ENCODE measurements at places on chromosomes 5 and 9. TPM values are rescaled to one million over a fixed set of nuclear protein-coding genes. Genes with fewer than 3 reads are reported as not detected.
A peak's percentile ranks its signal among the peaks of the same experiment; 100 is the strongest.

DNA sequence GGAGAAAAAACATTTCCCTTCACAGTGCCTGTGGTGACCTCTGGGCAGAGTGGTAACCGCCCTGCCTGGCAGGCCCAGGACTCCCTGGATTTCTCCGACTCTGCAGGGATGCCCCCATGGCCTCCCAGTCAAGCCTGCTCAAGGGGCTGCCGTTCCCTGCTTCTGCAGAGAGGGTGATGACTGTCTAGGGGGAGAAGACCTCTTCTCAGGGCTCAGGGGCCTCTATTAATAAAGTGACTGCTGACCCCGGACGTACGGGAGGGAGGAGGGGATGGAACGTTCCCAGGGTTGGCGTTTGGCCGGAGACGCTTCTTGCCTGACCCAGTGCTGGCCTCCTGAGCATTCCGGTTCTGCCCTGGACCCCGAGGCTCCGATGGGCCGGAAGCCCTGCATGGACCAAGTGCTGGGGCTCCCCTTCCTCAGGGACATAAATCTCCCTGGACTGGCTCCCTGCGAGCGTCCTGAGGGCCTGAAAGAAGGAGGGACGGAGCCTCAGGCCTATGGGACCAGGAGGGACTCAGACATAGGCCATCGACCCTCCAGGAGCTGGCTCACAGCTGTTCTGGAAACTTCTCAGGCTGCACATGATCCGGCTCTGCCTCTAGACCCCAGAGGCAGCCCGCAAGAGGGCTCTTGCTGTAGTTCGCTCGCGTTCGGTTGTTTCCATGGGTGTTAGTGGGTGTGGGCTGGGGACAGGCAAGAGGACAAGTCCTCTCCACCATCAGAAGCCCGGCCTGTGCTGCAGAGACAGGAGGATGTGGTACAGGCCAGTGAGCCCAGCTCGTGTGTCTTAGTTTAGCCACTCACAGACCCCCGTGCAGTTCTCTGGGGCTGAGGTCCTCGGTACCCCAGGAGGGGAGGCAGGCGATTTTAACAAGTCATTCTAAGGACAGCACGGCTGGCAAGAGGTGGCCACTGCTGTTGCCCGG, 8.1 kb upstream of the RNU6ATAC start:
- H3K27ac ChIP-seq = 0 out of 2 replicates have a peak overlapping the region, but pooled peaks have one; percentile 16
- H3K4me3 ChIP-seq = no peak overlapping the region
- DNase-seq = no peak
- peaks cover 11% of the 10 kb centered on the region for H3K4me1 ChIP-seq

DNA sequence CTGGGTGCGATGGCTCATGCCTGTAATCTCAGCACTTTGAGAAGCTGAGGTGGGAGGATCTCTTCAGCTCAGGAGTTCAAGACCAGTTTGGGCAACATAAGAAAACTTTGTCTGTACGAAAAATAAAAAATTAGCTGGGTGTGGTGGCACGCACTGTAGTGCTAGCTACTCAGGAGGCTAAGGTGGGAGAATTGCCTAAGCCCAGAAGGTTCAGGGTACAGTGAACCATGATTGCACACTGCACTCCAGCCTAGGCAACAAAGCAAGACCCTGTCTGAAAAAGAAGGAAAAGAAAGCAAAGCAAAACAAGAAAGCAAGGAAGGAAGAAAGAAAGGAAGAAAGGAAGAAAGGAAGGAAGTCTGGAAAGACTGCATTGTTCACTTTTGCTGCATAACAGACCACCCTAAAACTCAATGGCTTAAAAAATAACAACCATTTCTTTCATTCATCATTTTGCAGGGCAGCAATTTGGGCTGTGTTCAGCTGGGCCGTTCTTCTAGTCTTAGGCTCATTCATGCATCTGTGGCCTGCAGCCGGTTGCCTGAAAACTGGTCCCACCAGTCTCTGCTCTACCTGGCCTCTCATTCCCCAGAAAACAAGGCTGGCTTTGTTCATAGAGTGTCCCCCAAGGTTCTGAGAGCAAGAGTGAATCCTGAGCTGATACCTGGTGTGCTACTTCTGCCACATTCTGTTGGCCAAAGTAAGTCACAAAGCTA, 82.4 kb upstream of the MIER3 start:
- H3K36me3 ChIP-seq = no peaks in the 10 kb centered on the region
- no peak overlapping the region for H3K27ac ChIP-seq
- H3K4me3 ChIP-seq = no peak overlapping the region
- no peak for DNase-seq

DNA sequence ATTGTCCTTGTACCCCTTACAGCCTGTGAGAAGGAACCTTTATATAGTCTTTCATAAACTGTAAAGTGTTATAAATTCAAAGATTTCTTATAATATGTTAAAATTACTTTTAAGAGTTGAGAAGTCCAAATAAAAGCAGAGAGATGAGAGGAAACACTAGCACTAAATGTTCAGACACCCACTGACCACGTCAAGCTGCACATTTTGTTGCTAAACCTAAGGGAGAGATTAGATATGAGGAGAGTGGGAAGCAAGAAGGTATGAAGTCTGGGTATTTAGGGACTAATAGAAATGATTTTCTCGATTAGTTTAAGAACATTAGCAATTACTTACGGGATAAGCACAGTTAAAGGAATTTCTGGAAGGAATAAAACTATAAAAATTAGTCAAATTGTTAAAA, 506.9 kb downstream of the RAB3C start:
- no peak overlapping the region for H3K27ac ChIP-seq
- DNase-seq = no peak
- 0 out of 2 replicates have a peak, but pooled peaks cover 3% of the 10 kb centered on the region for H3K4me1 ChIP-seq
- no peaks in the 10 kb centered on the region for H3K27me3 ChIP-seq
- H3K4me3 ChIP-seq = no peak overlapping the region

GRCh38 chr5:98880151-98880550, 48.7 kb downstream of the CHD1 start:
- H3K27ac ChIP-seq = no peak overlapping the region
- no peak for DNase-seq
- H3K36me3 ChIP-seq = peaks cover 85% of the 10 kb centered on the region
- no peaks in the 10 kb centered on the region for H3K4me1 ChIP-seq
- H3K4me3 ChIP-seq = no peak overlapping the region
- no peaks in the 10 kb centered on the region for H3K27me3 ChIP-seq

- no peak overlapping the region for H3K4me3 ChIP-seq
- no peak for DNase-seq
- peaks cover 23% of the 10 kb centered on the region for H3K4me1 ChIP-seq
Measured at GRCh38 chr9:20295555-20295954, 326.7 kb downstream of the MLLT3 start.

DNA sequence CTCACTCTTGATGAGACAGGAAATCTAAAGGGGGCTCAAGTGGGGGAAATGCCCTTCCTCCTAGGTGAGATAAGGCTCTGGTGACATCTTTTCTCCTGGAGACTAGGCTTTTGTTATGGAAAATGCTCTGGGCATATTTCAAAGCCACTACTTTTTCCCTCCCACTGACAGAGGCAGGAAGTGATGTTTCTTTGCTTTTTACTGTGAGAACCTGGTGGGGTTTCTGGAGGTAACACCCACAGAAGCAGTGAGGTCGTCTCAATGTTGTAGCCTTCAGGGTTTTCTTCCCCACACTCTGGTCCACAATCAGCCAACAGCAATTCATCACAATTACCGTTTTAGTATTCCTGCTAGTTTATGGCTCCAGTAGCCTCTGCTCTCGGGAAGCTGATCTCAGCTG, 41.4 kb upstream of the FAM240B start:
- no peak for DNase-seq
- no peak overlapping the region for H3K27ac ChIP-seq
- H3K4me3 ChIP-seq = no peak overlapping the region
- H3K27me3 ChIP-seq = no peaks in the 10 kb centered on the region
- H3K36me3 ChIP-seq = no peaks in the 10 kb centered on the region

GRCh38 chr5:19564036-19564435, 424.0 kb downstream of the CDH18 start:
- H3K36me3 ChIP-seq = no peaks in the 10 kb centered on the region
- no peaks in the 10 kb centered on the region for H3K4me1 ChIP-seq
- H3K27me3 ChIP-seq = no peaks in the 10 kb centered on the region
- DNase-seq = no peak
- H3K27ac ChIP-seq = no peak overlapping the region
- H3K4me3 ChIP-seq = no peak overlapping the region

COL23A1 gene
- not detected for total RNA-seq

ZDHHC11B gene
- not detected for total RNA-seq

LIFR gene
- total RNA-seq = 46.0 TPM
